ENCODE measurements at places on chromosomes 16 and 17.

- no peak for DNase-seq
Measured at GRCh38 chr17:1566505-1567199, 4.1 kb upstream of the PITPNA start.

DNA sequence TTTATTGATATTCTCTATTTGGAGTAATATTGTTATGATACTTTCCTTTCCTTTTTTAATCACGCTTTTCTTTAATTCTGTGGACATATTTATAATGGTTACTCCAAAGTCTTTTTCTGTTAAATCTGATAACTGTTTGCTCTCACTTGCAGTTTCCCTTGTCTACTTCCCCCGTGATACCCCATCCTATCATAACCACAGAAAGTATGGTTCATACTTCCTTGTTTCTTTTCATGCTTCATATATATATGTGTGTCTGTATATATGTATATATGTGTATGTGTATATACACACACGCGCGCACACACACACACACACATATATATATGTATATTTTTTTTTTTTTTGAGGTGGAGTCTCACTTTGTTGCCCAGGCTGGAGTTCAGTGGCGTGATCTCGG is 23.5 kb downstream of the SPECC1 start:
- no peak for DNase-seq

- DNase-seq: no peak
Measured at GRCh38 chr17:4082136-4082924, 60.5 kb downstream of the ZZEF1 start.

- DNase-seq: no peak
Measured at GRCh38 chr16:81698310-81698641, 80.8 kb upstream of the PLCG2 start.

DNA sequence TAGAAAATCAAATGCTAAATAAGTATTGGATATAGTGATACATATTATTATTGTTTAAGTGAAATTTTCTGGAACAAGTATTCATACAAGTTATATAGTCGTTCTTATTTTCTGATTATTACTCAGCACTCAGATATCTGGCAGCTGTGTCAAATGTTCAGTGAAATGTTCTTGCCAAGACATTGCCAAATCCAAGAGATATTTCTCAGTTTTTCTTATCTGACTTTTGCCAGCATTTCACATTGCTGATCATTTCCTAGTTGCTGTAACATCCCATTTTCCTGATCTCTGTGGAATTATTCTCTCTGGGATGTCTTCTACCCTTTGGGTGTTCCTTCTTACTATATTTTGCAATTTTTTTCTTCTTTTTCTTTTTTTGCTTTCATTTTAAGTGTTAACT is 262.3 kb downstream of the KIF2B start:
- no peak for DNase-seq

DNA sequence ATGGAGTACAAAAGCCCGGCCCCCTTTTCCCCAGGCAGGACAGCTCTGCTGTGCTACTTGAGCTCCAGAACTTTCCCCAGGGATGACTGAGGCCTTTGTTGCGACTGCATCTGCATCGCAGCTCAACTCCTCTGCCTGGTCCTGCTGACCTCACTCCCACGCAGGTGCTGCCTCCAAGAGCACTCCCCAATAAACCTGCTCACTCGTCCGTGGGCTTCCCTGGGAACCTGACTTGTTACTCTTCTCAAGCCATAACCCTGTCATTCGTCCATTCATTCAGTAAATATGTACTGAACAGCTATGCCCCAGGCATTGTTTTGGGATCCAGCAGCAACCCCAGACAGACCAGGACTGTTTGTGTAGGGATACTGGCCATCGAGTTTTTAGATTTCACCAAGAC is 11.6 kb upstream of the RMI2 start:
- DNase-seq: no peak

GRCh38 chr16:25141648-25142047 is 30.1 kb downstream of the LCMT1 start:
- DNase-seq: no peak

DNA sequence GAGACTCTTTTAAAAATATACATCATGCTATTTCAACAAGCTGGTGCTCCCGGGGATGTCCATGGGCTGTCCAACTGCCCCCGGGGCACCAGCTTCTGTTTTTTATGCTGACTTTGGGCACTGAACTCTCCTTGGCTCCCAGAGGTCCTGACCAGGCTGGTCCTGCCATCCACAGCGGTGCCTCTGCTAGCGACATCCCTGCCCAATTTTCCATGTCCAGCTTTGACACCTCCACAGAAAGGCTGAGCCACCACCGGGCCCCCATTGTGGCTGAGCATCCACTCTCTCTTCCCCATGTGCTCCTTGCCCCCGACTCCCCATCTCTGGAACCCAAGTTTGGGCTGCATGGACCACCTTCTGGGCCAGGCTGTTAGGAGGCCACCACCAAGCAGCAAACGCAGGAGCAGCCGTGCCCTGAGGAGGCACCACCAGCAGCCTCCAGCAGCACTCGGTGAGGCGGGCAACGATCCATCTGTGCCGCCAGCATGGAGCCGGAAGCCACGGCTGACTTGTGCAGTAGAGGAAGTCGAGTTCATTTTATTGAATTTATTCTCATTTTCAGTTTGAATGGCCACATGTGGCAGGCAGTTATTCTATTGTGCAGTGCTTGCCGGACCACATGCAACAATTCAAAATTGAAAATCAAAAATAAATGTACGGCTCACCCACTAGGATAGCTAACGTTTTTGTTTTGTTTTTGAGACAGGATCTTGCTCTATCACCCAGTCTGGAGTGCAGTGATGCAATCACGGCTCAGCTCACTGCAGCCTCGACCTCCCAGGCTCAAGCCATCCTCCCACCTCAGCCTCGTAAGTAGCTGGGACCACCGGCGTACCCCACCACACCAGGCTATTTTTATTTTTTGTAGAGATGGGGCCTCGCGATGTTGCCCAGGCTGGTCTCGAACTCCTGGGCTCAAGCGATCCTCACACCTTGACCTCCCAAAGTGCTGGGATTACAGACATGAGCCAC is 2.8 kb upstream of the MEAK7 start:
- no peak for DNase-seq

DNA sequence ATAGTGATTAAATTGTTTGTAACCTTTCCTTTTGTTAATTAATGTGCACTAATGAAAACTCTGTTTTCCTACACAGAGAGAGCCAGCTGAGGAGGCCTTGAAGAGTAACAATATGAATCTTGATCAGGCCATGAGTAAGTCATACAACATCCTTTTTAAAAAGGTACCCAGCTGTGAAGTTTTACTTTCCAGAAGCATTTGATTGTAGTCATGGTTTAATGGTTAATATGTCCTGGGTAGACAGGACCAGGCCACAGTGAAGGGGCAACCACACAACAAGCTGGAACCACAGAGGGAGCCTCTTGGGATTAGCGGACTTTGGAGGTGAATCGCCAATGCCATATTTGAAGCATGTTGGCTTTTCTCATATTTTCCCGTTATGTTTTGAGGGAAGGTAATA is 55.6 kb downstream of the TMC6 start:
- DNase-seq: no peak

DNA sequence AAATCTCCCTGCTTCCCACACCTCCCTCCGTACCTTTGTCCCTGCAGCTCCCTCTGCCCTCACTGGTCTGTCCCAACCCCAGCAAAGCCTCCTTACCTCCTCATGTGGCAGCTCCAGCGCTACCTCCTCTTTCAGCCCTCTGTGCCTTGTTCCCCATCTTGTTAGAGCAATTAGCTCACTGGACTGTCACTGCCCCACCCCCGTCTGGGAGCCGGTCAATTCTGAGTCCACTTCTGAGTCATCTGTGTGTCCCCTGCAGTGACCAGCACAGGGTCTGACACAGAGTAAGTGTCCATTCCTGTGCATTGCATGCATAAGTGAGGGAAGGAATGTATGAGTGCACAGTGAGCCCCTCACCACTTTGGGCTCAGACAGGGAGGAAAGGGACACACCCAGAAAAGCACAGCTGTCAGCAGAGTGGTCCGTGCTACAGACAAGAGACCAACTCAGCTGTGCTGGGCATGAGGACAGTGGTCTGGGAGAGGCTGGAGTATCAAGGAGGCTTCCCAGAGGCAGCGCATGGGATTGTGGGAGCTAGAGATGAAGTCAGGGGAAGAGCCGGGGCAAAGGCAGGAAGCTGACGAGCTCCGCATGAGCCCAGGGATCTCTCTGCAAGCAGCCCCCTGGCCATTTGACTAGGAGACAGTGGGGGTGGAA is 45.9 kb downstream of the PITPNM3 start:
- DNase-seq: no peak

DNA sequence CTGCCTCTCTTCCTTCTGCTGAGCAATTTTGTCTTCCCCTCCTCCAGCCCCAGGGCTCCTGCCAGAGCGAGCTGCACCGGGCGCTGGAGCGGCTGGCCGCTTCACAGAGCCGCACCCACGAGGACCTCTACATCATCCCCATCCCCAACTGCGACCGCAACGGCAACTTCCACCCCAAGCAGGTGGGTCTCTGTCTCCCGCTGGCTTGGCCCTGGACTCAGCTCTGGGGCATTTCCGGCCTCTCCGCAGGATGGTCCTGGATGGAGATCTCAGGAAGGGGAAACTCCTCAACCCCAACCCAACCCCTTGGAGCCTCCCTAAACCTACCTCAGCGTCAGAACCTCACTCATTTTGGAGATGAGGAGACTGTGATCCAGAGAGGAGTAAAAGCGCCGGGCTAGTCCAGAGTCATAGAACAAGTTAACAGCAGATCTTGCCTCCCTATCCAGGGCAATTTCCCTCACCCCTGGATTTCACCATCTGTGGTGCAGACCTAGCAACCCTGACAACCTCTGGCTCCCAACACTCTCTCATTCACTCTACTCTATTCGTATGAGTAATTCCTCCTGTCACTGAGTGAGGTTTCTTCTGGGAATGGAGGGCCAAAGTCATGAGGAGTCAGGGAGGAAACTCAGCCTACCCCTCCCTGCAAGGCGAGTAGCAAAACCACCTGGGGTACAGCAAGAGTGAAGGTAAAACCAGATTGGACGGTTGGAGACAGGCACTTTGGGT is 10.8 kb downstream of the IGFBP4 start:
- no peak for DNase-seq

DNA sequence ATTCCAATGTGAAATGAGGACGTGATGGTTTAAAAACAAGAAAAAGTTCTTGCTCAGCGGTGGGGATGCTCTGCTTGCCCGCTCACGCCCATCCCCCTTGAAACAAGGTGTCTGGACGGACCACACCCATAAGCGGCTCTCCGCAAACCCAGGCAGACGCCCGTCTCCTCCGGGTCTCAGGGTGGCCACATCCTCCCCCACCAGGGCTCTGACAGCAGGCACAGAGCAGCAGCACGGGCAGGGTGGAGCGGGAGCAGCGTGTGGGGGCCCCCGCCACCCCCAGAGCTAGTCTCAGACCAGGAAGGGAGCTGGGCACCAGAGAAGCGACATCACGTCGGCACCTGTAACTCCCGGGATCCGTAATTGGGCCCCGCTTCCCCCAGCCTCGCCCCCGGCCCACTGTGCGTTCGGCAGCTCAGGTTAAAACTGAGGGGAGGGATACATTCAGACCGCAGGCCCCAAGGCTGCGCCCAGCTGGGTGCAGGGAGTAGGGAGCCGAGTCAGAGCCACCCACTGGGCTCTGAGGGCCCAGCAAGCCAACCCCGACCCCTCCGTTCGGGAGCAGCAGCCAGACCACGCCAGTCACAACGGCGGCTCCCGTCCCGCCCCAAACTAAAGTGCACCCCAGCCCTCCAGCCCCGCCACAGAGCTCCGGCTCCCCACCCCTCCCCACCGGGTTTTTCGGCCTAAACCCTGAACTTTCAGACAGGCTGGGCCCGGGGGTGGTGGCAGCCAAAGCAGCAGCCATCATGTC is 22.0 kb downstream of the CLUH start:
- no peak for DNase-seq

- no peak for DNase-seq
Measured at GRCh38 chr16:13633391-13633861, 286.5 kb upstream of the ERCC4 start.

- DNase-seq: no peak
Measured at GRCh38 chr16:87003414-87003755, 313.8 kb downstream of the C16orf95 start.

DNA sequence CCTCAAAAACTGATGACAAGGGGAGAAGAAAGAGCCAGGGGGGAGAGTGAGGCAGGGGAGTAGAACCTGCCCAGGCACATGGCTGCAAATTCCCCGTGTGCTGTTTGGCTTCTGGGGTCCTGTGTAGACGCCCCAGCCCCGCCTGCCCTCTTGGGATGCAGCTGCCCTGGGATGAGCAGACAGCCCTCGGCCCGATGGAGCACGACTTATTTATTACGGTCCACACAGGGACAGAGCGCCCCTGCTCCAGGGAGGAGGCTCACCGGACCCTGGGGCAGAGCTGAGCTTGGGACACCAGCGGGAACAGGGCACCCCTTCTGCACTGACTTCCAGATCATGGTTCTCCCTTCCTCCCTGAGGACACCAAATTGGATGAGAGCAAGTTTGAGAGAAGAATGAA is 9.1 kb downstream of the LDHD start:
- no peak for DNase-seq

- no peak for DNase-seq
Measured at GRCh38 chr17:57471868-57472368, 215.6 kb downstream of the MSI2 start.

DNA sequence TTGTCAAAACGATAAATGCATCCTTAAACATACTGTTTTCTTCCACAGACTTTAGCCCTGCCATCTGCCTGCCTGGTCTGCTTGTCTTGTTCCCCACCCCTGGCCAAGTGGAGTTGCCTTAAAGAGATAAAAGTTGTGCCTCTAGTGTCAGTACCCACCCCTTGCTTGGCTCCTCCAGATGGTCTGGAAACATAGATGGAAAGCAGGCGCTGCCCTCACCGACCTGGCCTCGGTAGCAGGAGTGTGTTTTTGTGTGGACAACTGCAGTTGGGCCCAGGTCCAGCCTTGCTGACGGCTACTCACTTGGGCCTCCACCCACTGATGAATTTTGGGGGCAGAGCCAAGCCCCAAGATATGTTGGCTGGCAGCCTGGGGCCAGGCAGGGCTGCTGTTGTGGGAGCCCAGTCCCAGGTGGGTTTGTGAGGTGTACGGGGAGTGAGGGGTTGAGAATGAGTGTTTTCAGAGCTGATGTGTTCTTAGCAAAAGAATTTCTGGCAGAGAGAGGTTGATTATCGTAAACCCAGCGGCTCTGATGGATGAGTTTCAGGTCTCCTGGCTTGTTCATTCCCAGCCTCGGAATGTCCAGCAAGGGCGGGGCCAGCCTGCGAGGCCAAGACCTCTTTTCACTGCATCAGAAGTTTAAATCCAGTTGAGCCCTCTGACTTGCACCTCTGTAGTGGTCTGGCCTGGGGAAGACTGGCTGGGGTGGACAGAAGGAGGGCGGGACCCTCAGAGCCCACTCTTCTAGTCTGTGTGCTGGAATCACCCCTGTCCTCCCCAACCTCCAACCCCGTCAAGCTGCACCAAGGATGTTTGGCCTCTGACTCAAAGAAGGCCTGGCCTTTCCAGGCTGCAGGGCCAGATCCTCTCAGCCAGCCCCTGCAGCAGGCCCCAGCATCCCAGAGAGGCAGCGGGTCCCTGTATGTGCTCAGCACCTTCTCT is 179.7 kb downstream of the RAB11FIP4 start:
- DNase-seq: no peak
